ENCODE measurements at places on chromosomes 5 and 9.

GRCh38 chr5:162837155-162837554, 600.2 kb upstream of the CCNG1 start:
- no peak for DNase-seq

GRCh38 chr5:3994628-3995027, 399.0 kb downstream of the IRX1 start:
- no peak for DNase-seq

DNA sequence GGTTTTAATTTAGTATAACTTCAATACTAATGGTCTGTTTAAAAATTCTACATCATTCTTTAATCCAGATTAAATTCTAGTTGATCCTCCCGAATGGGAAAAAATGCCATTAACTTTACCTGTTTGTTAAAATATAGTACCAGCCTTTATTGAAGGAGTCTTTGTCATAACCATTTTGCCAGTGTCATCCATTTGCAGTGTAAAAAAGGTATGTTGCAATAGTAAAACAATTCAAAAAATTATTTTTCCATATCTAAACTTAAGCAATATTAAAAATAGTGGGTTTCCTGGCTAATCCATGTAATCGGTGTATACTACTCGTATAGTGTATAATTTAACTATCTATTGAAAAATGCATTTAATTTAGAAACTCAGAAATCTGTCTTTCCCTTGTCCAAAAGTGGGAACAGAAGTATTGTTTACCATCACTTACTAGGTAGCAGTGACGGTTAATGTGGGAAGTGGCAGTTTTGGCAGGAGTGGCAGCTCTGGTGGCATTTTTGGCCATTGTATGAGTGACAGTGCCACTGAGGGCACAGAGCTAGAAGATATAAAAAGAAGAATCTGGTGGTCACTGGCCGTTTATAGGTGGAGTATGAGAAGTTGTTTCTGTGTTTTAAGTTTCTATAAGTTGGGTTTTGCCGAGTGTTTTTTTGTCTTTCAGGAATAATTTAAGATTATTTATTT, 1.9 kb downstream of the AP3S1 start:
- no peak for DNase-seq

GRCh38 chr5:81166430-81166829, 66.7 kb upstream of the CKMT2 start:
- DNase-seq, result no peak

DNA sequence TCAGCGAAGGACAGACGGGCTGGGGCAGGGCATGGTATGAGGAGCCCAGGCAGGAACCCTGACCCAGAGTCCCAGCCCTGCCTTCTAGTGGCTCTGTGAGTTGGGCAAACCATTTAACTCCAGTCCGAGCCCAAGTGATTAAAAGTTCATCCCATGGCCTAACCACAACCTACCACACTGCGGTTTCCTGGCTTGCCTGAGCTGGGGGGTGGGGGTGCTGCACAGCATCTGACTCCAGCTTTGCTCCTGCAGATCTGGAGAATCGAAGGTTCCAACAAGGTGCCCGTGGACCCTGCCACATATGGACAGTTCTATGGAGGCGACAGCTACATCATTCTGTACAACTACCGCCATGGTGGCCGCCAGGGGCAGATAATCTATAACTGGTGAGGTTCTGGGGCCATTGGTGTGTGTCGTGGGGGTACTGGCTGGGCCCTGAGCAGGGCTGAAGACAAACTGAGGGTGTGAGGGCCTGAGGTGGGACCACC, 49.0 kb downstream of the STOM start:
- DNase-seq, result no peak

GRCh38 chr9:135344523-135344901, 135.1 kb upstream of the PPP1R26 start:
- no peak for DNase-seq

DNA sequence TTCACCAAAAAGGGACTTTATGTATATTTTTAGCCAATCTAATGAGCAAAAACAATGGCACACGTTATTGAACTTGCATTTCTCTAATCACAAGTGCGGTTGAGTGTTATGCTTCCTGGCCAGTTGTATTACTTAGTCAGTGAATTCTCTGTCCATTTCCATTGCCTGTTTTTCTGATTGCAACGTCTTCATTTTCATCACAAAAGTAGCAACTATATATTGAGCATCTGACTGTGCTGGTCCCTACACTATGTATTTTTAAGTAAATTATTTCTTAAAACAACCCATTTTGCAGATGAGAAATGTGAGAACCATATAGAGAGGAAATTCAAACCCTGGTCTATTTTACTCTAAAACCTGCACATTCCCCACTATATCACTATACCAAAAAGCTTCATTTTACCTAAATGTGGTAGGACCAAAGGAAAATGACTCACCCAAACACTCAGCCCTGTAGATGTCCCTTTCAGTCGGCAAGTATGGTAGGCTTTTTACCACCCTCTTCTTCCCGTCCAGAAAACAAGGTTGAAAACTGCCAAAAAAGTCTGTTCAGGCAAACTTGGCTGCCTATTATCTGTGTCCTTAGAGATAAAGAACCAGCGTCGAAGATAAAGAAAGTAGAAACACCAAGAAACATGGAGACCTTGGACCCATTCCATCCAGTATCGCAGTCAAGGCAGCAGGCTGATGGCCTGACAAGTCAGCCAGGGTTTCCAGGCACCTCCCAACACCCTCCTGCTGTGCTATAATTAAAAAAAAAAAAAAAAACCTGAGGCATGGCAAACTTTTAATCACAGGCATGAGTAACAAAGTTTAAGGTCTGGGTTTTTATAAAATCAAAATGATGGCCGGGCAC, 18.8 kb upstream of the FAM13B start:
- DNase-seq, result no peak

- DNase-seq, result no peak
These were observed 38.4 kb upstream of the PLEKHG4B start for GRCh38 chr5:53381-54174.

DNA sequence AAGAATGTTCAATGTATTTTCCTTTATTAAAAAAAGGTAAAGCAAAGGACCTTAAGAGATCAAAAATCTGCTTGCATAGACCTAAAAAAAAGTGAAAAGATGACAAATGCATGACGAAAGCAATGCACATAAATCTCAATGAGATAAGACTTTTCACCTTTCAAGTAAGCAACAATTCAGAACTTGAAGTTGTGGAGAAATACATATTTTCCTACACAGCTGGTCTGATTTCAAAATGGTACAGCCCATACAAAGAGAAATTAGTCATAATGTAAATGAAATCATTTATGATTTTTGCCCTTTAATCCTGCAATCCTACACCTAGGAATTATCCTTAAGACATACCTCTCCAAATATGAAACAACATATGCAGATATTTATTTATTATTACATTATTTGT, 568.0 kb downstream of the ANXA1 start:
- no peak for DNase-seq

GRCh38 chr5:79120221-79120620, 8.6 kb downstream of the BHMT start:
- no peak for DNase-seq

- no peak for DNase-seq
These were observed 1.2 kb upstream of the RNF38 start for GRCh38 chr9:36401164-36401740.

DNA sequence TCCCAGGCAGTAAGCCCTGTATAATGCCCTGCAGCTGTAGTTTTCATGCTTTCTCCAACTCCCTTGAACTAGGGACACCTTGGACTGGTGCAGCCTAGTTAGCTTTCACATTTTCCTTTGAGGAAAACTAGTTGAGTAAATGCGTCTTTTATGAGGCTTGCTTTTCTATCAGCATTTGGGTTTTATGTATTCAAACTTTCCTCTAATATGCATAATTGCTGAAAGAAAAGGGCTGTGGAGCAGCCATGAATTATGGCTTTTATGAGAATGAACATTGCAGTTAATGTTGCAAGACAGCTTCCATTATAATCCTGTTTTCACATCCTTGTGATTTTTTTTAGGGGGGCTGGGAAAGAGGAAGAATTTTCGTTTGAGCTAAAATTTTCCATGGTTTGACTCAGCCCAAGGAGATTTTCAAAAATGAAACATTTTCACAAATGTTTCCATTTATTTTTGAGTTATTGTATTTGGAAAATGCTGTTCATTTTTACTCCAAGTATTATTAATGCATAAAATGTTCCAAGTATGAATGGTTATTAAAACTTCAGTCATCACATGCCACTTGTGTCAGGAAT, 57.9 kb upstream of the PPP3R2 start:
- DNase-seq, result no peak

DNA sequence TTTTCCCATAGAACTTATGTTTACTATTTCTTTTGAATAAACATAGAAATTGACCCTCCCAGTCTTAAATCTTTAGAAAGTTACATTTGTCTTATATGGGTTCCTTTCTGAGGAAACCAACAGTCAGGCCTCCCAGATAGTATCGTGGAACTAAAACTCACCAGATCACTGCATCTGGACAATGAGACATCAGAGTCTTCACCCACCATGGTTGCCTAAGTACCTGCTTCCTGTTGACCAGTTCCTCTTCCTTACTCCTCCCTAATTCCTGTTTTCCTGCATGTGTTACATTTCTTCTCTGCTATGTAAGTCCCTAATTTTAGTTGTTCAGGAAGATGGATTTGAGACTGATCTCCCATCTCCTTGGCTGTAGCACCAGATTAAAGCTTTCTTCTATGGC, 462.2 kb downstream of the DIRAS2 start:
- no peak for DNase-seq

DNA sequence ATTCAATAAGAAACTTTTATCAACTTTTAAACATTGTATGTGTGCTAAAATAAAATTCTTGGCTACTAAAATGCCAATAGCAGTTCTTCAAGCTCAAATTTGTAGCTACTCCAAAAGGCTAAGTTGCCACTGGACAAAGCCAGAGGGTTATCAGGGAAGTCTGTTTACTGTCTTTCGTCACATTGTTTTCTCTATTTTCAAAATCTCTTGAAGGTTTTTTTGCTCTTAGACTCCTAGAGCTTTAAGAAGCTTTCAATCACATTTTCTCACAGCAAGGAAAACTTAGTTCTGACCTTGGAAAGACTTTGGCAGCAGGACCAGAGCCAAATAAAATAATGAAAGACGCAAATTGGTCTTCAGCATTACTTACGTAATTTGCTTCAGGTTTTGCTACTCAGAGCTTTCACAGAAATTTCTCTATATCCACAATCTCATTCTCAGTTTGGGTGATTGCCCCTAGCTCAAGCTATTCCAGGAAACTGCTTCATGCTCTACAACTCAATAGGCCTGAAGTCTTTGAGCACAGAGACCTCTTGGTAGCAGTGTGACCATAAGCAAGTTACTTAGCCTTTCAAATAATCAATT, 257.7 kb downstream of the GABRG2 start:
- no peak for DNase-seq

DNA sequence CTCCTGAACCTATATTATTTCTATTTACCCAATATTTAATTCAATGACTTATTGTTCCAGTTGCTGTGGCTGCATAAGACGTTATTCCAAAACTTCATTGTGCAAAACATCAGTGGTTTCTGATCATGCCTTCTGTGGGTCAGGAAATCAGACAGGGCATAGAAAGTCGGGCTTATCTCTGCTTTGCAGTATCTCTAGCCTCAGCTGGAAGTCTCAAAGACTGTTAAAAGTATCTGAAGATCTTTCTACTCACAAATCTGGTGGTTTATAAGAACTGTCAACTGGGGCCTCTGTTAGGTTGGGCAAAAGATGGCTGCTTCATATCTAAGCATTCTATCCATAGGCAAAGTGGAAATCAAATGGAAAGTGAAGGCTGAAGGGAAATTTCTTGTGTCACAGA, 687.7 kb upstream of the ARRDC3 start:
- no peak for DNase-seq
